ENCODE measurements at places on chromosomes 5 and 9.
A peak's percentile ranks its signal among the peaks of the same experiment; 100 is the strongest.

GRCh38 chr5:77953374-77953773 lies 177.2 kb upstream of the TBCA start:
- no peak for DNase-seq

DNA sequence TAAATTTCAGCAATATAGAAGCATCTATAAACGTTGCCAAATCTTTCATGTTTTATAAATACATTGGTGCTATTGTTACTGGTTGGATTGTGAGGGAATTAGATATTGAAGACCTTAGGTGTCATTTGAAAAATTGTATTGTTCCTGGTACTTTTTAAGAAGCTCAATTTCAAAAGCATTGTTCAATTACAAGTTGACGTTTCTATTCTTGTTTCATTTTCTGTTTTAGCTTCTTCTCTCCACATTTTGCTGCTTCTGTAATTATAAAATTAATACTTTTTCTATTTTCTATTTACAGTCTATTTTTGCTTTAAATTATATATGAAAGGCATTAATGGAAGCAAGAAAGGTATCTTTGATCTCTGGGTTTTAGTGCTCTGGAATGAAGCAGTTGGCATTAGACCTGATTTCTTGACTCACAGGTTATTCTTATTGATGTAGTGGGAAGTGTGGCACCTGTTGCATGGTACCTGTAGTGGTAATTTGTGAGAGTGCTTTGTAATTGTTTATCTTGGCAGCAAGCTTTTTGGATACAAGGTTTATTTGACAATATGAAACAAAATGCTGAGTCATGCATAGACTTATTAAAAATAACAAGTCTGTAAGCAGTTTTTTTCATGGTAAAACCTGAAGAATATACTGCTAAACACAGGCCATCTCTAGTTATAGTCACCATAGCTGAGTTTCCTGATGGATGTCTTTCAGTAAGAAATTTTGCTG lies 13.2 kb downstream of the MACIR start:
- DNase-seq, result no peak

DNA sequence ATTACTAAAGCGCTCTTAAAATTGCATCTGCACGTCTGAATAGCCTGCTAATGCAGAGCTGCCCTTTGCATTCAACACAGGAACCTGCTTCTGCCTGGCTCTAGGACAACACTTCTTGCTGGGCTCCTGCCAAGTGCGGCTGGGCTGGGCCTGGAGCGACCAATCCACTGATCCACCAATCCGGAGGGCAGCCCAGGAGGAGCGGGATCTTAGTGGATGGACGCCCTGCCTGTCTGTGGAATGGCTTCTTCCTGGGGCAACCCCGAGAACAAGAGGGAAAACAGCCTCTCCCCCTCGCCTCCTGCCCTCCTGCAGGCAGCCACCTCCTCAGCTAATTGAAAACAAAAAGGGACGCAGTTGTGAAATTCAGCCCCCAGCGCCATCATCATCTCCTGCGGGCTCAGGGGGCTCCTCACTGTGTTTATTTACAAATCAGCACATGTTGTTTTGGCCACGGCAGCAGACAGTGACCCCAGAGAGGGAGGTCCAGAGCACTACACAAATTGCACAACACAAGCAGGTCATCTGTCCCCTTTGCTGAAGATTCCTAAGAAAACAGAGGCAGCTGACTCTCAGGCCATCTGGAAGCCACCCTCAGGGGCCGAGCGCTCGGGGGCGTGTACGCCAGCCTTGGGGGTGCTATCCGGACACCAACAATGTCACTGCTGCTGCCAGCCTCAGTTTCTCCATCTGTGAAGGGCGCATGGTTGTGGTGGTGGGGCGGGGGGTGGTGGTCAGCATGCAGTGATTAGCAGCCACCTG lies 57.3 kb downstream of the GADD45G start:
- no peak for DNase-seq

GRCh38 chr9:133115604-133116345 lies 5.3 kb downstream of the RALGDS start:
- peak; percentile 39 for DNase-seq
